ENCODE measurements at places on chromosomes 16 and 17.

DNA sequence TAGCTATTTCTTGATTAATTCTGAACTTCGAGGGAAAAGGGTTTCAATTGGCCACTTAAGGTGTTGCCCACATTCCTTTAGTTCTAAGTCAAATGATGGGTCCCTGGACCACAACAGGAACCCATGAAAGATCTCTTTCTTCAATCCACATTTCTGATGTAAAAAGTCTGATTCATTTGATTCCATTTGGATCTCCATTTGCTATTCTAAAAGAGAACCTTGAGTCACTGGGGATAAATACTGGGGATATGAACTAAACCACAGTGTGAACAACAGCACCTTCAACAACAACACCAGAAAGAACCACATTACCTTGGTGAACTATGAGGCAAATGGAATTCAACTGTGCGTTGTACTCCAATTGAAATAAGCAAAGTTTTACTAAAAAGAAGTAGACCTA is 108.9 kb upstream of the IRX5 start:
- DNase-seq, result no peak

DNA sequence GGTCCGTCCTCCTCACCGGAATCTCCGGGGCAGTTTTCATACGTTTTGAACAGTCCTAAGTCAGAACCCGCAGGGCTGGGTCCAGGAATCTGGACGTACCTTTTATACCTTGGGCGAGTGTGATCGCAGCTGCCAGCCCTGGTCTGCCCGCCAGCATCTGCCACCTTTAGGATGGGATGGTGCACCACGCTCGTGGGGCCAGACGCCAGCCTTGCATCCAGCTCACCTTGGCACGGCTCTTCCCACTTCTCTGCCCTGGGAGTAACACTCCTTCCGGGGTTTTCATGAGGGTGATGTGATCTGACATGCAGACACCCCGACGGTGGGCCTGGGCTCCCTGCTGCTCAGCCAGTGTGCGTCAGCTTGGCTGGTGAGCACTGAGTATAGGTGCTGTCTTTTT is 66.6 kb upstream of the ZNF469 start:
- DNase-seq, result no peak

DNA sequence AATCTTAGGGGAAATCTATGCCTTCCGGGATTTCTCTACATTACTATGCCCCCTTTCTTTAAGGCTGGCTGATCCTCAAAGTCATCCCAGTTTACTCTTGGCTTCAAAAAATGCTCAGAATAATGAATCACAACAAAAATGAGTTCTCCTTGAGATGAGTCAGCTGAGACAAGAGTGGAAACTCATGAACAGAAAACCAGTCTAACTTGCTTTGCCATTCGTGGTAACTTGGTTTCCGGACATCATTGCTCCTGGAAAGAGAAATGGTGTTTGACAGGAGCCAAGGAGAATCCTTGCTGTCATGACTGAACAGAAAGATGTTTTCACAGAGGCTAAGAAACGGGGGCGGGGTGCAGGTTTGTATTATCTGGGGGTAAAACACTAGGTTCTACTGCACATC is 435.6 kb upstream of the DYNLRB2 start:
- DNase-seq, result no peak

GRCh38 chr16:57660715-57661463 is 7.2 kb upstream of the ADGRG3 start:
- DNase-seq, result no peak

DNA sequence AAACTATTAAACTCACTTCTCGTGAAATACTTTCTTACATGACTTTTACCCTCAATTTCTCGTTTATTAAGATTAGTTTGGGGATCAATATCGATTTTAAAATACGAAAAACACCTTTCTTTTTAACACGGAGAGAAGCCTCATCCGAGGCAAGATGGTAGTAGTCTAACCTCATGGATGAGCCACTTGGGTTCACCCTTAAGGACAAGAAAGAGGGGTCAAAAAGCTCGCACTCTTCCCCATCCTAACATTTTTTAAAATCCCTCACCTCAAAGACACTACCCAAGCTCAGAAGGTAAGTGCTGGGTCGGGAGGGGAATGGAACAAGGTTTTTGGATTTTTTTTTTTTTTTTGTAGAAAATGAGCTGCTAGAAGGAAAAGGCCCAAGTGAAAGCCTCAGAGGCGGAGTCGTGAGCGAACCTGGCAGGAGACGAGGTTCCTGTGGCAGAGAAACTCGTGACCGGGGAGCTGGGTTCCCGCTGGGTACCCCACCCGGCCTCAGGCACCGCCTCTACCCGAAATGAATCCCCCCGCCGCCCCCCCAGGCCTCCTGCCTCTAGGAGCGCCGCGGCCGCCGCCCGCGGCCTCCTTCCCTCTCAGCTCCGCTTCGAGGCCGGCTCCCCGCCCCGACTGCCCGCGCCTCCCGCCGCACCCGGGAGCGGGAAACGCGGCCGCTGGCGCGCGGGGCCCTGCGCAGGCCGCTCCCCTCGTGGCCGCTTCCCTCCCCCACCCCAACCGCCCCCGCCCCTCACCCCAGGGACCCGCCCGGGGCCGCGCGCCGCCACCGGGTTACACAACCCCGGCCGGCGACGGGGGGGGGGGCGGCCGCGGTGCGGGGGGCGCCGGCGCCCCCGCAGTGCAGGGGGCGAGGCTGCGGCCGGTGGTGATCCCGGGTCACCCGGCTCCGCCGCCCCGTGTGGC is 1.6 kb downstream of the NUFIP2 start:
- DNase-seq, result peak; percentile 87

GRCh38 chr17:43637563-43638323 is 24.0 kb downstream of the MEOX1 start:
- no peak for DNase-seq

- DNase-seq, result no peak
Measured at GRCh38 chr16:2690852-2691251, 8.5 kb downstream of the KCTD5 start.

DNA sequence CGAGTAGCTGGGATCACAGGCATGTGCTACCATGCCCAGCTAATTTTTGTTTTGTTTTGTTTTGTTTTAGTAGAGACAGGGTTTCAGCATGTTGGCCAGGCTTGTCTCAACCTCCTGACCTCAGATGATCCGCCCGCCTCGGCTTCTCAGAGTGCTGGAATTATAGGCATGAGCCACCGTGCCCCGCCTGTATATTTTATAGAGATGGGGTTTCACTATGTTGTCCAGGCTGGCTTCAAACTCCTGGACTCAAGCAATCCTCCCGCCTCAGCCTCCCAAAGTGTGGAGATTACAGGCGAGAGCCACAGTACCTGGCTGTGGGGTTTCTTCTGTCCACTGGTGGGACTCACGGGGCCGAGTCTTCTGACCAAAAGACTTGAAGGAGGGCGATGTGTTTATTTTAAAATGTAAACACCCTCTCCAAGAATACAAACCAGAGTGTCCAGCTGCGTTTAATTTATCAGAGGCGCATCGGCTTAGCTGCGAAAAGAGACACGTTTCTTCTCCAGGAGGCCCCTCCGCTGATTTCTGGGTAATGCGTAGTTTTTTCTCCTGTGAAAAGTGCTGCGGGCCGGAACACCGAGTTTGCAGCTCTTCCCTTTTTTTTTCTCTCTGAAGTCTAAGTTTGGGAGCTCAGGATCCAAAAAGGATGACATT is 86.9 kb upstream of the CIBAR2 start:
- DNase-seq, result no peak

- peak; percentile 31 for DNase-seq
Measured at GRCh38 chr17:13114601-13115031, 96.8 kb upstream of the ELAC2 start.

- peak; percentile 25 for DNase-seq
Measured at GRCh38 chr17:66507103-66507923, 204.9 kb downstream of the PRKCA start.

DNA sequence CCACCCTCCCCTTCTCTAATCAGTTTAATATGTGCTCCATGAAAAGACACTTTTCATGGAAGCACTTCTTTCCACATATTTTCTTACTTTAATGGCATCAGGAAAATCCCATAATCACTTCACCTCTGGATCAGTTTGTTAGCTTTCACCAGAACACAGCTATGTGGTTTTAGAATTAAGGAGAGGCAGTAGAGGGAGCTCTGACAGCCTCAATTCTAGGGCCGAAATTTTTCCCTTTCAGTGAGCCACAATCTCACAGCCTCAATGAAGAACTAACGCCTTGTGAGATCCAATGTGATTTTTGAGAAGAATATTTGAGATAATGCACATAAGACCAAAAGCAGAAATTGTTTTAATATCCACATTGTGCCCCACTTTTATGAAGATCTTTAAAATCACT is 1494.0 kb upstream of the CDH8 start:
- DNase-seq, result peak; percentile 1

DNA sequence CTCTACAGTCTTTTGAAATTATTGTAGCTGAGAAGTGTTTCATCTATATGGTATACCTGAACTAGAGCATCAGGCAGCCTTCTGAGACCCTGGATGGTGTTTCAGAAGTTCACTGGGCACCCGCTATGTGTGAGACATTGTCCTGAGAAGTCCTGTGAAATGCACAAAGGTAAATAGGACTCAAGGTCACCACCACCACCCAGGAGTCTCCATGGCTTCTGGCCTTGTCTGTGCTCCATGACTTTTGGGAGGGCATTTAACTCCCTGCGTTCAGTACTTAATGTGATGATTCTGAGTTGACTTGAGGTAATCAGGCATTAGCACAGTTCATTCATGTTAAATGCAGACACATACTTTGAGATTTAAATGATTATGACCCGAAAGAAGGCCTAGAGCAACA is 1.1 kb downstream of the MLYCD start:
- no peak for DNase-seq

- DNase-seq, result no peak
Measured at GRCh38 chr17:40431231-40431602, 12.0 kb upstream of the IGFBP4 start.

- DNase-seq, result no peak
Measured at GRCh38 chr16:27232061-27232900, 29.0 kb downstream of the KDM8 start.

DNA sequence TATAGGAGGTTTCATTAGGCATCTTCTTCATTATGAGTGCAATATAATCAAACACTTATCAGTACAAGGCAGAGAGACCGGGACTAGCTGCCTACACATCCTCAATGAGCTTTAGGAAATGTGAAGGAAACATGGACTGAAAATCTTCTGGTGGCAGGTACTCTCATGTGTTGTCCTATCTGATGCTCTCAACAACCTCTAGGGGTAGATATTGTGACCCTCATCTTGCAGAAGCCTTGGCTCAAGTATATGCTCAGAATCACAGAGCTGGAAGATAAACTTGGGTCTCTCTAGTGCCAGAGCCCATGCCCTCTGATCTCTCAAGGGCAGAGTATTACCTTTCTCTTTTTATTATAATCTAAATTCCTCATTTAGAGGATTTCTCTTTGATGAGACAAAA is 181.6 kb upstream of the C17orf78 start:
- DNase-seq, result no peak

- no peak for DNase-seq
Measured at GRCh38 chr17:44216173-44216572, 3.3 kb downstream of the UBTF start.

DNA sequence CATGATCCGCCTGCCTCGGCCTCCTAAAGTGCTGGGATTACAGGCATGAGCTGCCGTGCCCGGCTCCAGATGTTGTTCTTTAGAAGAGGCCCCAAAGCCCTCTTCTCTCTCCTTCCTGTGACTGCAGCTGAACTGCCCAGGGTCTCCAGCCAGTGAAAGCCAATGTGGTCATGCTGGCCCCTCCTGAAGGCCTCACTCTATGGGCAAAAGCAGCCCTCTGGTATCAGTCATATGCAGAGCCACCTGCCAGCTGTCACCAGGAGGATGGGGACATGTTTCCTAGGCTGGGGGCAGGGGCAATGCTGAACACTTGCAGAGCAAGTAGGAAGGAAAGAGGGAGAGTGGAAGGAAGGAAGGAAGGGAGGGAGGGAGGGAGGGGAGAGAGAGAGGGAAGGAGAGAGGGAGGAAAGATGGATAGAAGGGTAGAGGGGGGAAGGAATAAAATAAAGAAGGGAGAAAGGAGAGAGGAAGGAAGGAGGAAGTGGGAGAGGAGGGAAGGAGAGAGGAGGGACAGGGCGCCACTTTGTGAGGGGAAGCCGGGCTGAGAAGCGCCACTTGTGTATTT is 36.0 kb downstream of the SOCS3 start:
- no peak for DNase-seq

- DNase-seq, result no peak
Measured at GRCh38 chr16:68131813-68132706, 46.9 kb downstream of the NFATC3 start.

DNA sequence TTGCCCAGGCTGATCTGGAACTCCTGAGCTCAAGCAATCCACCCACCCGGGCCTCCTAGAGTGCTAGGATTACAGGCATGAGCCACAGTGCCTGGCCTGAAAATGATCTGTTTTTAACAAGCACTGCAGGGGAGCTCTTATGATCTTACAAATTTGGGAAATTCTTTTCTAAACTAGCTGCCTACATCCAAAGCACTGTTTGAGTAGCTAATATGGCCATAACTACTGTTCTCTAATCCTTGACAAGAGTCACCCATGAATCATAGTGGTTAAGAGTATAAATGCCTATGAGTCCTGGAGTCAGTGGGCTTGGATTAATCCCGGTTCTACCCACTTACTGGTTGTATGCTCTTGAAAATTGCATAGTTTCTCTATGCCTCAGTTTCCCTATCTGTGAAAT is 1.4 kb upstream of the CPPED1 start:
- DNase-seq, result no peak

DNA sequence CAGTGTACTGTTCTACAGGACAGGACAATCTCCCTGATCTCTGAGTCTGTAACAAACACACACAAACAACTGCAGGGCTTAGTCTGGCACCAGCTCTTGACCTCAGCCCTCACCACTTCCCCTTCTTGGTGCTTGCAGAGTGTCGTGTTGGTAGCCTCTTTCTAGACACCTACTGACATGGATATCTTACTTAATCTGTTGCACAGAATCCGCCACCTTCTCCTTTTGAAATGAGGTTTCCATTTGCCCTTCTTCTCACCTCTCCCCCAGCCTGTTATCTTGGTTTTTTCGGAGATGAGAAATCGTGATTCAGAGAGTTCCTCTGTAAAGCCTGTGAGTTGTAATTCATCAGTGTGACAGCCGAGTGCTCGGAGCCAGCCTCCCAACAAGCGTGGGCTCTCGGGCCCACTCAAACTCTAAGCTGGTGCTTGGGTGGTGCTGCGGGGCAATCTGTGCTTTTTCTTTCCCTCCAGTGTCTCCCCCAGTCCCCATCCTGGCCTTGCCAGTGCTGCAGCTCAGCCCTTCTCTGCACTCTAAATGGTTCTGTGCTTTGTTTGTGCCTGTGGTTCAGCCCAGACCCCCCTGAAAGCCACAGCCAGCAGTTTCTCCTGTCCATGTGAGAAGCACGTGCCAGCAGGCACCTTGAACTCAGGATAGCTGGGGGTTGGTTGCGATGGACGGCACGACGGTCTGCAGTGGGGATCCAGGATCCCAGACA is 28.1 kb downstream of the KIAA0513 start:
- no peak for DNase-seq

- DNase-seq, result no peak
Measured at GRCh38 chr17:49848019-49848473, at the start of gene TAC4. TSS of gene TAC4 (minus strand) at chr17:49848069. CDS start at chr17:49848017, 52 bp downstream.

GRCh38 chr17:47660064-47660492 is 10.4 kb downstream of the KPNB1 start:
- no peak for DNase-seq

DNA sequence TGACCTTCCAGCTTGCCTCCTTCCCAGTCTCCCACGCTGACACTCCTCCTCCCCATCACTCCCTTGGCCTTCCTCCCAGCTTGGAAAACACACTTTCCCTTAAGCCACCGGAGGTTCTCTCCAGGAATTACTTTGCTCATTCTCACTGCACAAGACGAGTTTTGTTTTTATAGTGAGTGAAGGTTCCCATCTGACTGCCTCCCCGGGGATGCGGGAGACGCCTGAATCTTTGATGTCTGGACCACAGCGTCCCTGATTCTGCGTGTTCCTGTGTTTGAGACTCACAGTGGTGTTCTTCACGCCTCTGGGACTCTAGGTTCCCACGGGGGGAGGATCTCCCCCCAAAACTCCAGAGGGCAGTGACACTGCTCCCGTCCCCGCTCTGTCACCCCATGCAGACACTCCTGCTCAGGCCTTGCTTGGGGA is 2.0 kb downstream of the DNAI2 start:
- no peak for DNase-seq

Measured in NCI-H69 (cell line).